Posterior vena cava (tissue), 2 donors: ENCODE measurements at places on chromosomes 1 and 21. TPM values are rescaled to one million over a fixed set of nuclear protein-coding genes. Genes with fewer than 3 reads are reported as not detected.

DNA sequence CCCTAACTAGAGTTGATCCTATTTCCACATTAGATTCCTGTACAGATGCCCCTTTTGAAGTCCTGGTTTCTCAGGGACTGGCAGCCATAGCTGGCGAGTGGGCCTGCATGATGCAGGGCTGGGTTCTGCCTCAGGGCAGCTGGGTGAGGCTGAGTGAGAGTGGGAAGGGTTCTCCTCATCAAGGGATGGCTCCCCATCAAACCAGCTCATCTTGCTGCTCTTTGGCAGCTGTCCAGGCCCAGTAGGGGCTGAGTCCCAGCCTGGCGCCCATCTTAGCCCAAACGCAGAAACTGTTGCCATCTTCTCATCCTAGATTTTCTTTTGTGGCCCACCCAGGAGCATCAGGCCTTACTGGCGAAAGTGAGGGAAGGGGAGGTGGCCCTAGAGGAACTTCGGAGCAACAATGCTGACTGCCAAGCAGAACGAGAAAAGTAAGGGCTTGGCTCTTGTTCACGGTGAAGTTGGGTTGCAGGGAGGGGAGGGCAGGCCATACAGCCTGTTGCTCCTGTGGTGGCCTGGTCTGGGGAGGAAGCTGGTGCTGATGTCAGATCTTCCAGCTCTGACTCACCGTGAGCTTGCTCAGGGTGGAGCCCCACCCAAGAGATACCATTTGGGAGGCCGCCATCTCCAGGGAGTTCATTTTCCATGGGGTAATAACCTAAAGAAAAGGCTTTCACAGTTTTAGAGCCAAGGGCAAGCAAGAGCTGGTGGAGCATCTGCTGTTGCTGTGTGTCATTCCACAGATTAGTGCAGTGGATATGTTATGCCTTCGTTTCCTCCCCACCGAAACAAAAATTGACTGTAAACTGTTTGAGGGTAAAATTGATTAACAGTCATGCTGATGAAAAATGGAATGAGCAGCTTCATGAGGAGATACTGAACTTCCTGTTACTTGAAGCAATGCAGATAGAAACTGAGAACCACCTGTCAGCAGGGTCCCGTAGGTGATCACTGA lies 34.7 kb downstream of the TUFT1 start:
- DNase-seq, result no peak

DNA sequence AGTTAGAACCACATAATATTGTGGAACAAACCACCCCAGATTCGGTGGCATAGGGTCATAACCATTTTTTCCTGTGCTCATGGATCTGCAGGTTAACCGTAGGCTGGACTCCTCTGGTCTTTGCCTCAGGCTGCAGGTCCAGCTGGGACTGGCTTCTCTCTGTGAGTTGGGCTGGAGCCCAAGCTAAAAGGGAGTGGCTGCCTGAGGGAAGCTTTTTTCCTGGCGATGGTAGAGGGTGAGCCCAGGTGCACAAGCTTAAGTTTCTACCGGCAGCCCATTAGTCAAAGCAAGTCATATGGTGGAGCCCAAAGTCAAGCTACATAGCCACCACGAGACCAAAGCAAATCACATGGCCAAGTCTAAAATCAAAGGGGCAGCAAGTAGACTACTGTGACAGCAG lies 13.8 kb downstream of the EPHX4 start:
- DNase-seq, result no peak

DNA sequence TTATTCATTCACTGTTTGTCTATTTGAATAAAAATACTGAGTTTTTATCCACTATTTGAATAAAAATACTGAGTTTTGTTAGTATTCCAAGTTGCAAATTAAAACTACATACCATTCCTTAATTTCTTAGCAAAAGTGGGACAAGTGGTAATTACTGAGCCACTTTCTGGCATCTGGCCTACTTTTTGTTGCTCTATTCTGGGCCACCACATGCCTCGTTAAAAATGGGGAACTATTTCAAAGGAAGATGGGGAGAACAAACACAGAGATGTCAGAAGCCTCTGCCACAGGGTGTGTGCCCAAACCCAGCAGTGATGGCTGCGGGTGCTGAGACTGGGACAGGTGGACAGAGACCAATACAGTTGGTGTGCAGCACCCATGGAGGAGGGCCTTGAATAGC lies 14.6 kb downstream of the PIGP start:
- no peak for DNase-seq

The SLC6A17 gene
- 0.51 TPM for total RNA-seq

GRCh38 chr21:31798842-31799704 lies 67.2 kb upstream of the SCAF4 start:
- DNase-seq, result no peak

DNA sequence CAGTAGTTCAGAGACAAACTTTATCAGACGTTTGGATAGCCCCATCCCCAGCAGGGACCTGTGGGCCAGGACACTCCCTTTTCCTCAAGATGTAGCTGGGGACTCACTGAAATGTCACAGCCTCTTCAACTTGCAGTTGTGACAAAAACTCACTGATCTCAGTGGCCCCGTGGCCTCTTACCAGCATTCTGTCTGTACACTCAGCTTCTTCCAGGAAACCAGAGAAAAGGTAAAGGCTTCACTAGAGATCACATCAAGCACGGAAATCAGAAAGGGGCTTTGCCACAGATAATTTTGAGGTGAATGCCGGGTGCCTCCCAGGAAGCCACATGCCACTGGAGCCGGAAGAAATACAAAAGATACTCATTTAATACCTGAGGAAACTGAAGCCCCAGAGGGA lies 122.2 kb downstream of the CCDC185 start:
- DNase-seq, result no peak

DNA sequence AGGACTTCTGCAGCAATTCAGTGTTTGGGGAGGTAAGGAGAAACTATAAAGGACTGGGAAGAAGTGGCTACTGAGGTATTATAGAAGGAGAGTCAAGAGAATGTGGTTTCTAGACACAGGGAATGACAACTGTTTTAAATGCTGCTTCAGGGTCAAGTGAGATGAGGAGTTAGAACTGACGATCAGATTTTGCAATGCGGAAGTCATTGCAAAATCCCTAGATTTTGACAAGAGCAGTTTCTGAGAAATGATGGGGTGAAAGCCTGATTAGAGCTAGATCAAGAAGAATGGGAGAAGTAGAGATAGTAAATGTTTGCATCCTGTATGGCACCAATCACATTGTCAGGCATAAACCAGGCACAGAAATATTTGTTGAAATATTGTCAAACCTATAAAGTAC lies 4.7 kb upstream of the TSNAX start:
- DNase-seq, result no peak

DNA sequence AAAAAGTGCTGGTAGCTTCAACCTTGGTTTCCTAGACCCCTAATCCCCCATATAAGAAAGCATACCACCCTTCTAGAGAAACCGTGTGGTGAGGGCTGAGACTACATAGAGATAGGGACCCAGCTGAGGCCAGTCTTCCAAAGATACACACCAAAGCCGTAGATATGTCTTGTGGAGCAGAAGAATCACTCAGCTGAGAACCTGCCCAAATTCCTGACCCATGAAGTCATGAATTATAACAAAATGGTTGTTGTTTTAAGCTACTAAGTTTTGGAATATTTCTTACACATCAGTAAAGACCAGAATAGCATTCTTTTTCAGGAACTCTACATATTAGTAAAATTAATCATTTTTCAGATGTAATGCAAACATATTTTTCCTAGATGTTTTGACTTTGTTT lies 3.3 kb upstream of the SNRPE start:
- DNase-seq, result no peak

The CIART gene
- 9.1 TPM for total RNA-seq

- DNase-seq, result no peak
Observed at GRCh38 chr1:230427094-230427876, 1.2 kb upstream of the PGBD5 start.

The PLA2G2C gene
- 0.14 TPM for total RNA-seq

- peak; percentile 82 for DNase-seq
Observed at GRCh38 chr1:241551759-241552638, 19.8 kb downstream of the KMO start.

The SYCP1 gene
- total RNA-seq, result not detected

The LCE1E gene
- not detected for total RNA-seq

- DNase-seq, result no peak
Observed at GRCh38 chr1:30748098-30748698, 9.4 kb downstream of the LAPTM5 start.
